CD4-positive, alpha-beta T cell treated with Interleukin-2 at 100 ng/mL for 4 hours (primary cell): ENCODE measurements at places on chromosomes 1 and 21.

GRCh38 chr1:59670662-59671061 is 144.1 kb upstream of the HOOK1 start:
- no peak for DNase-seq

DNA sequence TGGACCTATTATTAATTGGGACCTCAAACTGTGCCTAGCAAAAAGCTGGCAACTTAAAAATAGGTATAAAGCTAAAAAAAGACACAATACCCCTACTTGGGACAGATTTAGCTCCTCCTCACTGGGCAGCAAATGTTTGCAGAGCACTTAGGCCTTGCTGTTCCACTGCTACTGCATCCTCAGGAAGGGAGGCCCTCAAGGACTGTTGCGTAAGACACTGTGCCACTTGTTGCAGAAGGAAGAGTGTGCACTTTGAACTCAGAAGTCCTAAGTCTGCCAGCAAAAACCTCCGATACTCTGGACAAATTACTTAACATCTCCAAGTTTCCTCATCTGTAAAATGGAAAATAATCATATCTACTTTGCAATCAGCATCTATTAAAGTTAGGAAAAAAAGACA is 322.9 kb downstream of the BARHL2 start:
- no peak for DNase-seq

DNA sequence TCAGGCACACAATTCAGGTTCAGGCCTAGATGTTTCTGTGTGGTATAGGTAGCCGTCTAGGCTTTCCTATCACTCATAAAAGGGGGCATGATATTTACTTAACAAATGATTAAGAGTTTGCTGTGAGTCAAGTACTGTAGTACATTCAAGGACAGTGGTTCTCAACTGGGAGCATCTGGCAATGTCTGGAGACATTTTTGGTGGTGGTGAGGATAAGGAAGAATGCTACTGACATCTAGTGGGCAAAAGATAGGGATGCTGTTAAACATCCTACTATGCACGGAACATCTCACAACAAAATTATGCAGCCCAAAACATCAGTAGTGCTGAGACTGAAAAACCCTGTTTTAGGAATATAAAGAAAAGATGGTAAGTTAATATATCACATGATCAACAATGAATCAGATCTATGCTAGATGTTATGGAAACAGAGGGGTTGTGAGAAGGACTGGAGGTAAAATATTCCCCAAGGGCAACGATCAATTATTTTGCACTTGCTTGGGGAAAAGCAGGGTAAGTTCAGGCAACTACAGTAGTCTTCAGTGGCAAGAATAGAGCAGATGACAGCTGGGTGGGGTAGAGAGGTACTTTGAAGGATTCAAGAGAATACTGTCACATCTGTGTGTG is 4.9 kb downstream of the DNTTIP2 start:
- peak; percentile 42 for DNase-seq

DNA sequence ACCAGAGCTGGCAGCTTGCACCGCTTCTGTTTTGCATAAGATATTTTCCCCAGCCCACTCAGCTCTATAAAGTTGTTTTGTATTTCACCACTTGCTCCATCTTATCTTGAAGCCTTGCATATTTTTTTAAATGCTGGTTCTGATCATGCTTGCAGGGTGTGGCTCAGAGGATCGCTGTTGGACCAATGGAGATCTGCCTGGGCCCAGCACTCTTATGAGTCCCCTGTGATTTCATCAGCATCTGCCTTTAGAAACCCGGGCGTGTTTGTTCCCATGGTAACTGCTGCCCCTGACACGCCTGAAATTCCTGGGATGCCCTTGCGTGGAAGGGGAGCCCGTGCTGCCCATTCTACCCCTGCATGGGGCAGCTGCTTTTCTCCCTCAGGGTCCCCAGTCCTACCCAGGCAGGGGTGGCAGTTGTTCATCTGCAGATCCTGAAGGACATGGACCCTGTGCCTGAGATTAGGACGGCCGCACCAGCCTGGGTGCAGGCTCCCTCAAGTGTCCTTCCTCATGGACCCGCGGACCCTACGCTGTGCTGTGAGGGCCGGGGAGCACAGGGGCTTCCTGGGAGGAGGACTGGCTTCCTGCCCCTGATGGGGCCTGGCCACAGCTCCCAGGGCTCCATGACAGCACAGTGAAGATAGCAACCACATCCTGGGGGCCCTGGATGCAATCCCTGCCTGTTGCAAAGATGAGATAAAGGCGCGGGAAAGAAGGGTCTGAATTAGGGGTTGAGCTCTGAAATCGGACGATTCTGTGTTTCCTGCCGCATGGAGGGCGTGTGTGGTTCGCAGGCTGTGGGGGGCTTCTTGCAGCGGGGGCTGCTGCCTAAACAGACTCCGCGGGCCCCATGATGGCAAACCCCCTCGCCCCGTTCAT is 226.5 kb downstream of the SDCCAG8 start:
- no peak for DNase-seq

GRCh38 chr1:108719656-108720435 is 7.1 kb downstream of the FNDC7 start:
- DNase-seq, result no peak

- no peak for DNase-seq
Observed at GRCh38 chr1:5650283-5651026, 341.8 kb downstream of the NPHP4 start.

DNA sequence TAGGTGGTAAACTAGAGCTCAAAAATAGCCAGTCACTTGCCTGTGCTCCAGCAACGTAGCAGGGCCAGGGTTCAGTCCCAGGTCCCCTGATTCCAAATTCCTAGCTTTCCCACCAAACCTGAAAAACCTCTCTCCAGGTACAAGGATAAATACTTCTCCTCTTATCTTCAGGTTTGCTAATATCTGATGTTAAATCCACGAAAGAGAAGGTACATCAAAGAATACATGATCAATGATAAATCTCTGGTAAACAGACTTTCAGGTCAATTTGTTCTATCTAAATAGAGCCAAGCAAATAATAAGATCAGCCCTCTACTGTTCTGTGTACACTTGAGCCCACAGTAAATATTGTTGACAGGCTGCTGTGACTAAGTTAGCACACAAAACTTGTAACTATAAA is 52.1 kb upstream of the AKT3 start:
- no peak for DNase-seq

- no peak for DNase-seq
Observed at GRCh38 chr1:229116114-229116513, 154.8 kb upstream of the RAB4A start.

- no peak for DNase-seq
Observed at GRCh38 chr1:221760911-221761310, 19.0 kb upstream of the DUSP10 start.

GRCh38 chr1:25774206-25774803 is 25.7 kb upstream of the SELENON start:
- no peak for DNase-seq

DNA sequence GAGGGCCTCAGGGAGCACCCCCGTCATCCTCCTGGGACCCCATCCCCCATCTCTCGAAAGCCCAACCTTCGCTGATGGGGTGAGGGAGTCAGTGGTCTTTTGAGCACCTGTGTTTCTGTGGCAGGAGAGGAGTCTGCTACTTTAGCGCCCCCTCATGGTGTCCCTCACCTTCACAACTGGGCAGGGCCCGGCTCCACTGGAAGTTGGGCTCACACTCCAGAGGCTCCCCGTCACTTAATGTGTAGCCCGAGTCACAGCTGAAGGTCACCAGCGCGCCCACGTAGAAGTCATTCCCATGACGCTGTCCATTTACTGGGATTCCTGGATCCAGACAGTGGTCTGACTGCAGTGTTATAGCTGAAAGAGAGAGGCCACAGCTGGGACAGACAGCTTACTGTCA is 139.5 kb upstream of the HMGB4 start:
- no peak for DNase-seq

GRCh38 chr1:228998179-228998578 is 262.9 kb downstream of the RHOU start:
- no peak for DNase-seq

GRCh38 chr1:116454940-116455339 is 81.9 kb downstream of the ATP1A1 start:
- DNase-seq, result no peak

GRCh38 chr1:4681026-4681425 is 26.6 kb downstream of the AJAP1 start:
- DNase-seq, result no peak

GRCh38 chr21:42221581-42222345 is 2.8 kb downstream of the ABCG1 start:
- no peak for DNase-seq

DNA sequence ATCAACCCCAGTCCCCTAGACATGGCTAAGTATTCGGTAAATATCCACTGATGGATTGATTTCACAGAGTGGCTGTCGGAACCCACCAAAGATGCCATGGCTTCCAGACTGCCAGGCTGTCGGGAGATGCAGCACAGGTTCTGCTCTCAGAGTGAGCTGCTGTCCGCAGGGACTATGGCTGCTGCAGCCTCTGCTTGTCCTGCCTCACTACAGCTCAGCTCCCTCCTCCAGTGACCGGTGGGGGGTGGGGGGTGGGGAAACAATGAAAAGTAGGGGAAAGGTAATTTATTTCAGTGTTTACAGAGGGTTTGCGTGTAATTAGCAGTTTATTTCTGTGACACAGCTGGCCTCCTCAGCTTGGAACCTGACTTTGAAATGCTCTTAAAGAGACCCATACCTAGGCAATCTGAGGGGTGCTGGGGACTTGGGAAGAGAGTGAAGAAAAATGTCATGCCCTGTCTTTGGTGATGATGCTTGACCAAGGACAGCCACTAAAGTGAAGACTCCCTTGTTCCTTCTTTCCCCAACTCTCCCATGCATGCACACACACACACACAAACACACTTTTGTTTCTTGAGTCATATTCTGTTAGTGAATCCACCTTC is 109.0 kb downstream of the CACNA1E start:
- DNase-seq, result no peak

DNA sequence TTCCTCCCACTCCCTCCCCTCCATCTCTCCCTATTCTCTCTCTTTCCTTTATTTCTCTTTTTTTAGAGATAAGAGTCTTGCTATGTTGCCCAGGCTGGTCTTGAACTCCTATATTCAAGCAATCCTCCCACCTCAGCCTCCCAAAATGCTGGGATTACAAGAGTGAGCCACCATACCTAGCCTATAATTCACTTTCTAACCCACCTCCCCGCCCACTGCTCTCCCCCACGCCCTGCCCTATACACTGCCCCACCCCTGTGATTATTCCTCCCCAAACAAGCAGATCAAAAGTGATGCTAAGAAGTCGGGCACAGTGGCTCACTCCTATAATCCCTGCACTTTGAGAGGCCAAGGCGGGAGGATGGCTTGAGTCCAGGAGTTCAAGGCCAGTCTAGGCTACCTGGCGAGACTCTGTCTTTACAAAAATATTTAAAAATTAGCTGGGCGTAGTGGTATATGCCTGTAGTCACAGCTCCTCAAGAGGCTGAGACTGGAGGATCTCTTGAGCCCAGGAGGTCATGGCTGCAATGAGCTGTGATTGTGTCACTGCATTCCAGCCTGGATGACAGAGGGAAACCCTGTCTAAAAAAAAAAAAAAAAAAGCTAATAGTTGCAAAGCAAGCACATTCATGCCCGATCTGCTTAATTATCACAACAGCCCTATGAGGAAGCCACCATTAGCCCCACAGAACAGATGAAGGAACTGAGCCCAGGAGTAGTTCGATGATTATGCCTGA is 12.8 kb upstream of the E2F2 start:
- DNase-seq, result no peak

DNA sequence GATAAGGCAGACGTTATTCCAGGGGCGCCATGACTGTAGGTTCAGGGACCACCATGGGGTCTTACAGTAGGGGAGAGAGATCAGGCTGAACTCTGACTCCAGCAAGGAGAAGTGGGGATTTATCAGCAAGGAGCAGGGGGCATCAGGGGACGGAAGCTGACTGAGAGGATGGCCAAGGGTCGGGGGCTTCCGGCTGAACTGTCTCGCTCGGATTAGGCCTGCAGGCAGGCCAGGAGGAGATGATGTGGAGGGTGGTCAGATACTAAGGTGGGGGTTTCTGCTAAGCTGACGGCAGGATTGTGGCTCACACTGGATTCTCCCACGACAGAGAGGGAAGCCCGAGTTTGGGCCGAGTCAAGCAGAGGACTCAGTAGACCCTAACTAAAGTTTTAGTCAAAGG is 186.9 kb upstream of the VAMP3 start:
- DNase-seq, result no peak

- no peak for DNase-seq
Observed at GRCh38 chr1:209742409-209743144, 13.3 kb upstream of the TRAF3IP3 start.

DNA sequence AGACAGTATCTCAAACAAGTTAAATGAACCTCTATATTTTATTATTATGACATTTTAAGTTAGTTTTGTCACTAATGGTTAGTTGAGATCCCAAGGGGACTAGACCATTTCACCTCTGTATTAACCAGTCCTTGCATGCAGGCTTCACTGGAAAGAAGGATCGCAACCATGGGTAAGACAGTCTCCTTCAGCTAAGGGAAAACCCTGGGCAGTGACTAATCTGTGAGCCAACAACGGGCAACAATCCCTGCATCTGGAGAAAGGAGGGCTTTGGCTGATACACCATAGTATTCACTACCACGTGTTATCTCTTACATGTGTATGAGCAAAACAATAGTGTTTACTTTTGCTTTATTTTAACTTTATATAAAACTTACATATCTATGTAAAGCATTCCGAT is 708.8 kb upstream of the CHRM3 start:
- DNase-seq, result no peak

GRCh38 chr1:221166559-221167318 is 287.5 kb downstream of the HLX start:
- peak; percentile 3 for DNase-seq

DNA sequence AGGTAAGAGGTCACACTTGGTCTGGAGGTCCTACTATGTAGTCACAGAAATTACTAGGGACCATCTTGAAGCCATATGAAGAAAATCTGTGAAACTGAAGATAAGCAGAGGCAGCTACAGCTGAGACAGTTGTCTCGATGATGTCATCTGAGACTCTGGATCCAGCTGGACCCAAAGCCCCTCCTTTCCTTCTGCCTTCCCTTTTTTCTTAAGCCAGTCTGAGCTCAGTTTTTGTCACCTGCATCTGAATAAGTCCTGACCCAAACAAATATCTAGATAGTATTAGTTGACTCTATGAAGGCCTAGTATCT is 143.3 kb downstream of the ETS2 start:
- DNase-seq, result no peak

DNA sequence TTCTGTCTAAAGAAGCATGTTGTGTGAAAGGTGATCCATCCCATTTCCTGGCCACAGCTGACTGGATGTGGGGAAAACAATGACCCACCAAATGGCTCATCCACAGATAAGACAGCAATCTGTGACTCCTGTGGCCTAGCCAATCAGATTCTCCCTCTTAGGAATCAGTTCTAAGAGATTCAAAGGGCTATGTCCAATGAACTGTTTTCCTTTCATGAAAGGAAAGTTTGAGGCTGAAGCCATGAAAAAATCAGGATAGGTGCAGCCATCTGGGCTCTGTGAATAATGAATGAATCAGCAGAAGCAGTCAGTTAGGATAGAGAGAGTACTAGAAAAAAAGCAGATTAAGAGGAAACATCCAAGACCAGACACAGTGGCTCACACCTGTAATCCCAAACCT is 164.7 kb downstream of the NRIP1 start:
- DNase-seq, result no peak

DNA sequence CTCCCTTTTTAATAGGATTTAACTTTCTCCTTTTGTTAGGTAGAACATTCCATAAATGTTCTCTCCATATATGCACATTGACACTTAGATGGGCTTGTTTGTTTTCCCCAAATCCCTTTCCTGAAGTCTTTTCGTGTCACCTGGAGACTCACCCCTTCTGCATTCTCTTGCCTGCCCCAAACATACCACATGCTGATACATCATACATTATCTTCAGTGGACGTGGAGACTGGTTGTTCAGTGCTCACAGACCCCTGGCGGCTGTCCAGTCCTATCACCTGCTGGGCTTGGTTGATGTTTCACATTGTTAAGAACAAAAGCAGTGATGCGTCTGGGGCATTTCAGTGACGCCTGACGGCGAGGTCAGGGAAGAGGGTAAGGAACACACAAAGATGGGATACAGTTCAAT is 22.2 kb downstream of the FMOD start:
- DNase-seq, result no peak
